ENCODE measurements at places on chromosomes 4 and X.

DNA sequence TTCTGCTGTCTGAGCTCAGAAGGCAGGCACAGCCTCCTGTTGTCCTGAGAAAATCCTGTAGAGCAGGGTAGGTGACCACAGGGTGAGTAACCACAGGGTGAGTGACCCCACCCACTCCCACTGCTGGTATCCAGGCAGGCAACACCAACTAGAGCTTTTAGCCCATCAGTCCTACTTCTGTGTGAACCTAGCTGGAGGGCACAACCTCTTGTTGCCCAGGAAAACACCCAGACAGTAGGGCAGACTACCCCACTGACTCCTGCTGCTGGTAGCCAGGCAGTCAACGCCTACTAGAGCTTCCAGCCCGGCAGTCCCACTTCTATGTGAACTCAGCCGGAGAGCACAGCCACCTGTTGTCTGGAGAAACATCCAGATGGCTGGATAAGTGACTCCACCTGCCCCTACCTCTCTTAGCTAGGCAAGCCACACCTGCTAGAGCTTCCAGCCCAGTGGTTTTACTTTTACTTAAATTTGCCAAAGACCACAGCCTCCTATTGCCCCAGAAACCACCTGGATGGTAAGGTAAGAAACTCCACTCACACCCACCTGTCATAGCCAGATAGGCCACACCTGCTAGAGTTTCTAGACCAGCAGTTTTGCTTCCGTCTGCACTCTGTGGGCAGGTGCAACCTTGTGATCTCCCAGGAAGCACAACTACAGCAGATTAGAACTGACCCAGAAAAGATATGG, 371.6 kb downstream of the INPP4B start:
- DNase-seq, result no peak

- no peak for DNase-seq
Observed at GRCh38 chr4:148589182-148589581, 147.0 kb upstream of the NR3C2 start.

DNA sequence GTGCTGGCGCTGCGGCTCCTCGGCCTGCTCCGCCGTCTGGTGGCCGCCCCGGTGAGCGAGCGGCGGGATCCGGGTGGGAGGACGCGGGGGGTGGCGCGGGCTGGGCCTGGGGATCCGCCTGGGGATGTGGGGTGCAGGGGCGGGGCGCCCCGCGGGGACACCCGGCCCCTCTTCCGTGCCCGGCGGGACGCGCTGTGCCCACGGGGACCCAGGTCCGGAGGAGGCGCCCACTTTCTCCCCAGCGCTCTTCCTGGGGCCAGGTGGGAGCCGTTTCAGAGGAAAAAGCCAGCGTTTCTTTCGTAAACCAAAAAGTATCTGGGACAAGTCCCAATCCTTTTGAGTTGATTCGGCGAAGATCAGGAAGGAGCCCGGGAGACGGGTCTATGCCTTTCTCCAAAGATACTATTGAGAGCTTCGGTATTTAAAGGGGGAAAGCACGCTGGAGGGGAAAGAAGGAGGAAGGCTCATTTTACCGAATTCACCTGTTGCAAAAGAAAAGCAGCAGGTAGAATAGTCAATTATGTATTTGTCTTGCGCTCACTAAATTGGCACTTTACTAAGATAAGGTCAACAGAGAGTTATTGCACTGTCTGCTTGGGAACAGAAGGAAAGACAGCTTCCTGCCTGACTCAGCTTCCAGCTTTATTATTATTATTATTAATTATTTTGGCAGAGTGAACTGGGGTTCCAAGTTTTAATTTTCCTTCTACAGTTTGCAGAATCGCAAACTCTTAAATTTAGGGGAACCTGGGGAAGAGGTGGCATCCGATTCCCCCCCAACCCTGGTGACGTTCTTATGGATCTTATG, 81.5 kb upstream of the CD99 start:
- no peak for DNase-seq

DNA sequence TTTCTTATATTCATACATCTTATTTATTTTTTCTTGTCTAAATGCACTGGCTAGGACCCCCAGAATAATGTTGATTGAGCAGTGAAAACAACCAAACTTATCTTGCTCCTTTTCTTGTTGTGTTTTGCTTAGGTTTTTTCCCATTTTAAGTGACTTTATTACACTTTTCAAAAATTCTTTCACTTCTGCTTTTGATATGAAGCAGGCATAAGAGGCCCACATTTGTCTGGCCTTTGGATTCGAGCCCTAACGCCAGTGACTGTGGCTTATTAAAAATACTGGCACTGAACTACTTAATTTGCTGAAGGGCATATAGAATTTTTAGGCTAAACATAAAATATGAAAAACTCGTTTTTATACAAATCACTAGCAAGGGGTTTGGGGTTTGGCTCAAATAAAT, 197.0 kb downstream of the ASB9 start:
- DNase-seq, result no peak

DNA sequence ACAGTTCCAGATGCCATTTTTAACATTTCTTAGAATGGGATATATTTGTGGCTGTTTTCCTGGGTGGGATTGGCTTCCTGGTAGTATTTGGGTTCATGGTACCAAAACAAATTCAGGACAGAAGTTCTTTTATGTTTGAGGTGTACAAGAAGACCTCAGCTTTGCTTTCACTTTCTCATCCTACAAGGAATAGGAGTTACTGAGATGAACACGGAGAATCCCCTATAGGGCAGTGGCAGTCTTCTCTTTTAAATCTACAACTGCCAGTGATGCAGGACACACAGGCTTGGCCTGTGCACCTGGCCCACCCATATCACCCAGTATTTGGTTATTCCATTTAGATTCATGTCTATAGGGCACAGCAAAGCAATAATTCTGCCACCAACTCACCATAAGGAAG, 35.2 kb downstream of the SLC10A7 start:
- no peak for DNase-seq

DNA sequence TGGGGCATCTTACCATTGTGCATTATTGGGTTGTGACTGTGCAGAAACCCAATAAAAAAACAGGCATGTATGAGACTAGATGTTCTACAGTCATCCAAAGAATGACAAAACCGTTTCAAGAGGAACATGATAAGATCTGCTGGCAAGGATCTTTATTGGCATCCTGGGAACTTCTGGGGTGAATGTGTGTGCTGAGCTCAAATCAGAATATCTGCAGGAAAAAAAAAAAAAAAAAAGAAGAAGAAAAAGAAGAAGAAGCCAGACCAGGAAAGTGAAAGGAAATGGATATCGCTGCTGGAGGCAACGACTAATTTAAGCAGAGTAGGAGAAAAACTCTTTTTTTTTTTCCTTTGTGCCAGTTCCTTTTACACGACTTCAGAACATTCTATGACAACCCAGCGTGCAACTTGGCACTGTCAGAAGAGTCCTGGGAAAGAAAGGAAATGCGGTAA, 484.2 kb upstream of the BOD1L1 start:
- DNase-seq, result no peak

GRCh38 chr4:76515975-76516843, 81.2 kb downstream of the SHROOM3 start:
- no peak for DNase-seq

- no peak for DNase-seq
Observed at GRCh38 chr4:19074036-19074435, 1052.5 kb upstream of the LCORL start.

- DNase-seq, result no peak
Observed at GRCh38 chr4:8911316-8912088, 39.9 kb upstream of the HMX1 start.

GRCh38 chrX:73913580-73913979, 350.6 kb downstream of the CHIC1 start:
- no peak for DNase-seq

DNA sequence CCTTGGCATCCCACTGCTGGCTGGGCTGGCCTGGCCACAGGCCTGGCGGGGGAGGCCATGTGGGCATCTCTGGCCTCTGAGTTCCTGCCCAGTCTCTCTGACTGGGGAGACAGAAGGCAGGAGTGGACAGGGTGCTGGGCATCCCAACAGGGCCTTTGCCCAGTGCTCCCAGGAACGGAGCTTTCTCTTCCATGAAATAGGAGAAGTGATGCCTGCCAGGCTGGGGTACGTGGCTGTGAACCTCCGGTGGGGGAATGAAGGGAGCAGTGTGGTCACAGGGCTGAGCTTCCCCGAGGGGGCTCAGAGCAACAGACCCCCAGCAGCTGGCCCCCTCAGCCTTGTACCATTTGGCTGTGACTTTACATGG, 40.4 kb upstream of the HMX1 start:
- DNase-seq, result no peak

GRCh38 chr4:159282944-159283343, 180.1 kb downstream of the RAPGEF2 start:
- no peak for DNase-seq

DNA sequence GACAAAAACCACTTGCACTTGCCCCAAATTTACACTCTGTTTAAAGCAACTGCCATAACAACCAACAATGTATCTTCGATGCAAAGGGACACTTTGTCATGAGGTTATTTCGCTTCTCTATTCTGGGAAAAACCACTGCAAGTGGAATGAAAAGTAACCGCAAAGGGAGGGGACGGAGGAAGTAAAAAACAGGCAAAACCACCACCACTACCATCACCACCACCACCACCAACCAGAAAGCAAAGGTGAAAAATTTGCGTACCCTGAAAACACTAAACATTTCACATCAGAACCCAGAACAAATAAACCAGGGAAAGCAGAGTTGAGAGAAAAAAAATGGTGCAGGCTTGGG, 1.2 kb upstream of the N4BP2 start:
- DNase-seq, result no peak

- DNase-seq, result no peak
Observed at GRCh38 chr4:22237846-22238494, 277.9 kb downstream of the ADGRA3 start.

DNA sequence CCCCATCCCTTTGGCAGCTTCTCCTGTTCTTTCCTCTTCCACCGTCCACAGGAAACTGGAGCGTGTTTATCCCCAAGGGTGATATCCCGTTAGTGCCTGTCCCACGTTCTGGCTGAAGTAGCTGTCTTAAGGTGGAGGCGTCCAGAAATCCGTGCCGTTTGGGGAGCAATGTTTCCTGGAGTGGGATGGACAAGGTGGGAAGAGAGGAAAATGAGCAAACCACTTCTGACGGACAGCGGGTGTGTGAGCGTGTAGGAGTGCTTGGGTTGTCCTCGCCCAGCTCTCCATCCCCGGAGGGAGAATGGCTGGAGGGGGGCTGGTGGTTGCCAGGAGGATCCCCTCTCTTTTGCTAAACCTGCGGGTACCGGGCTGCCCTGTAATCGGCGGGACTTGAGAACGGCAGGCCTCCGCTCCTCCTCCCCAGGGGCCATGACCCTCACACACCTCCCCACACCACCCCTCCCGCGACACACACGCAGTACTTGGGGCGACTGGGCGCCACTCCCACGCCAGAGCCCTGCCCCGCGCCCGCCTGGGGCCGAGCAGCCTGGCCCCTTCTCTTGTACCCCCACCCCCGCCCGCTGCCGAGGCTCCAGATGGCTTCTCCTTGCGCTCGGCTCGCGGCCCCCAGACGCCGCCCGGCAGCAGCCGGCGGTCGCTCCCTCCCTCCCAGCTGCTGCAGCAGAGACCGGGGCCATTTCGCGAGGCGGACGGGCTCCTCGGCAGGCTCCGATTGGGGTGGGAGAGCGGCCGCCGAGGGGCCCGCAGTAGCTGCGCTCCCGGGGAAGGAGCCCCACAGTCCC, 13.9 kb upstream of the PRDM8 start:
- no peak for DNase-seq

- no peak for DNase-seq
Observed at GRCh38 chr4:114924311-114924710, 189.1 kb downstream of the NDST4 start.

- no peak for DNase-seq
Observed at GRCh38 chr4:137106733-137107132, 425.6 kb downstream of the PCDH18 start.

GRCh38 chr4:141132709-141133145, 542 bp downstream of the RNF150 start:
- DNase-seq, result no peak

DNA sequence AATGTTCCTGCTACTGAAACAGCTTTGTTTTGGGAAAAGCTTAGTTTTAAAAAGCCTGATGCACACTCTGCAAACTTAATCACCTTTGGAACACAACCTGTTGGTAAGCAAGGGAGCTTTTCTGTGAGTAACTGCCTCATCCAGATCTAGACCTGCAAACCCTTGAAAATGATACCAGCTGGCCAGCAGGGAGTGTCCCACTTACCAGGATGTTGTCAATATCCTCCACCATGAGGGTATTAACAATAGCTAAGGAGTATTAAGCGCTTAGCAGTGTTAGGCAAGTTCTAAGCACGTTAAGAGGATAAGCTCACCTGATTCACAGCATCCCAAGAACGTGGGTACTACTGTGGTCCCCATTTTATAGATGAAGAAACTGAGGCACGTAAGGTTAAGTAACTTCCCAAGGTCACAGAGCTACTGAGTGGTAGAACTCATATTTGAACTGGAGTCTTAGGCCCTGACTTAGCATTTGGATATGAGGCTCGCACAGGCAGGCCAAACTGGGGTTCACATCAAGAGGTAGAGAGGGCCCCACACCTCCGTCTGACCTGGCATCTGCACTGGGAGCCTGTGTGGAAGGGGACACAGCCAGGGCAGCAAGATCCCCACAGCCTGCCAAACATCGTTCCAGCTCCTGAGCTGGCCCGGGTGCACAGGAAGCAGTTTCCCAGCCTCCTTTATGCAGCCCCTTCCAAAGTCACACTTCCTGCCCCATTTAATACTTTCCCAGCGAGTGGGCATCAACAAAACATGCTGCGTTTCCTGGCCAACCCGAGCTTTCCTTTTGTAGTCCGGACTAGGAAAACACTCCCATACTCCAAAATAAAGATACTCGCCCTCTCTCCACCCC, 32.7 kb downstream of the IRF2 start:
- no peak for DNase-seq

- DNase-seq, result no peak
Observed at GRCh38 chr4:153159016-153159415, 45.2 kb upstream of the TRIM2 start.

DNA sequence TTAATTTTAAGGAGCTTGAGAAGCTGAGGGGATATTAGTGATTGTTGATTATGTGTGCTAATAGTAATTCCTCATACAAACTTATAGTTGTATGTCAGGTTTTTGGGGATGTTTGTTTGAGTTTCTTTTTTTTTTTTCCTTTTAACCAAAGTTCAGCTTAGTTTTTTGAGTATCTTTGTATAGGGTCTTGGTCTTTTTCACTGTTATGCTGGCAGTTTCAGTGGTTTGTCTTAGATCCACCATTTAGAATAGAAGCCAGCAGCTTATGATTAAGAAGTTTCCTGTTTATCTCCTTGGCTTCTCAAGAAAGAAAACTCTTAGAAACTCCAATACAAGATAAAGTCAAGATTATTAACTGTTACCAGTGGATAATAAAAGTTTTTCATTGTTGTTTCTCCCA, 16.1 kb downstream of the CPEB2 start:
- DNase-seq, result no peak

Measured in NCI-H460 (cell line).